NCI-H1930 (cell line): ENCODE measurements at places on chromosomes 4 and X.

DNA sequence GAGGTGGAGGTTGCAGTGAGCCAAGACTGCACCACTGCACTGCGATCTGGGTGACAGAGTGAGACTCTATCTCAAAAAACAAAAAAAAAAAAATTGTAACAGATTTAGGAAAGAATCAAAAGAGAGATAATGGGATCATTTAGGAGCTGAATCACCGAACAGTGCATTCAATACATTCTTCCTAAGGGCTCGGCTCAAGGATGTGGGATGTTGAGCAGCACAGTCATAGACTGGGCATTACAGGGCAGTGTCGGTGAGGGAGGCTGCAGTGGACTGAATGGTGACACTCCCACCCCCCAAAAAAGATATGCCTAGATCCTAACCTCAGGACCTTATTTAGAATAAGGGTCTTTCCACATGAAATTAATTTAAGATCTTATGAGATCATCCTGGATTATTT lies 70.0 kb downstream of the EVC2 start:
- no peak for DNase-seq

GRCh38 chr4:89664521-89664920 lies 172.4 kb downstream of the SNCA start:
- DNase-seq, result no peak

DNA sequence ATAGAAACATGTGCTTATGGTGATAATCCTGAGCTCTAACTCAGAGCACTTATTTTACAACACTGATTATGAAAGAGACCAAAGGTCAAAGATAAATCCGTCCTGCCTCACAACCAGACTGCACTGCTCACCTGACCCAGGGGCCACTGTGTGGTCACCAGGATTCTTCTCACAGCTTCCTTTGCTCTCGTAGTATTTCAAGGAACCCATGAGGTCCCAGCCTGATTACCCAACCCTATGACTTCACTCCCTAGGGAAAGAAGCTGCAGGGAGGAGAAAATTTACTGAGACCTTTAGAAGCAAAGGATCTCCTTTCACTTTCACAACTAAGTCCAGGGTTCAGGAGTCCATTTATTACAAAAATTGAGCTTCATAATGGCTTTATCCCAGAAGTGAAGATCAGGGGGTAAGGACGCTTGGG lies 9.6 kb downstream of the SLC25A5 start:
- DNase-seq, result no peak

DNA sequence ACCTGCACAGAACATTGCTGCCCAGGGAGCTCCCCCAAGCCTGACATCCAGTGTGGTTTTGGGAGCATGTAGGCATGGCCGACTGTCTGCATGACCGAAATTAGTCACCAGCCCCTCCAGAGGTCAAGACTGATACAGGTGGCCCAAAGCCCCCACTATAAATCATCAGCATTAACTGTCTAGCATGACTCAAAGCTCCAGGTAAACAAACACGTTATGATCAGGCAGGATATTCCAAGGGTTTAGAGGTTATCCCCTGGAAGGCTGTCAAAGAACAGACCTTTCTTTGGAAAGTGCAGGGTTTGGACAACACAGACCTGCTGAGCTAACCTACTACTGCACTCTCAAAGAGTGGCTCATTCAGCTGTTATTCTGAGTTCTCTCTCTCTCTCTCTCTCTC lies 2.1 kb upstream of the FAM9A start:
- DNase-seq, result no peak

DNA sequence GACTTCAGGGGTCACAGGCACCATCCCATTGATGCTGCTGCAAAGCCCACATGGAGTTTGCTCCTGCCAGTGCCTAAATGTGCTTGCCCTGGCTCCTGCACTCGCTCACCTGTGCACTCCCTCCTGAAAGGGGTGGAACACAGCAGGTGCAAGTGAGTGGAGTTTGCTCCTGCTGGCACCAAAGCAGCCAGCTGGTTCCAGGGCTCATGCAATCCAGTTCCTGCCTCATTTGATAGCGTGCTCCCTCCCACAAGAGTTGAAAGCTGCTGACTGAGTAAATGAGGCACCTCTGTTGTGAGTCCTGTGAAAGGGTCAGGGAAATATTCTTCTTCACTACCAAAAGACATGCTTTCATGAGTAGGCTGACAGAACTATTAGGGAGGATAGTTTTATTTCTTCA lies 30.5 kb downstream of the CXCL8 start:
- no peak for DNase-seq

- no peak for DNase-seq
Measured at GRCh38 chrX:13085526-13085925, 41.1 kb upstream of the FAM9C start.

GRCh38 chr4:15809058-15809457 lies 30.9 kb downstream of the CD38 start:
- DNase-seq, result no peak

GRCh38 chr4:113355550-113356371 lies 306.3 kb downstream of the ANK2 start:
- DNase-seq, result no peak

GRCh38 chrX:135431886-135432285 lies 10.1 kb downstream of the SMIM10L2A start:
- no peak for DNase-seq

GRCh38 chrX:26586570-26586969 lies 370.6 kb downstream of the MAGEB5 start:
- DNase-seq, result no peak

DNA sequence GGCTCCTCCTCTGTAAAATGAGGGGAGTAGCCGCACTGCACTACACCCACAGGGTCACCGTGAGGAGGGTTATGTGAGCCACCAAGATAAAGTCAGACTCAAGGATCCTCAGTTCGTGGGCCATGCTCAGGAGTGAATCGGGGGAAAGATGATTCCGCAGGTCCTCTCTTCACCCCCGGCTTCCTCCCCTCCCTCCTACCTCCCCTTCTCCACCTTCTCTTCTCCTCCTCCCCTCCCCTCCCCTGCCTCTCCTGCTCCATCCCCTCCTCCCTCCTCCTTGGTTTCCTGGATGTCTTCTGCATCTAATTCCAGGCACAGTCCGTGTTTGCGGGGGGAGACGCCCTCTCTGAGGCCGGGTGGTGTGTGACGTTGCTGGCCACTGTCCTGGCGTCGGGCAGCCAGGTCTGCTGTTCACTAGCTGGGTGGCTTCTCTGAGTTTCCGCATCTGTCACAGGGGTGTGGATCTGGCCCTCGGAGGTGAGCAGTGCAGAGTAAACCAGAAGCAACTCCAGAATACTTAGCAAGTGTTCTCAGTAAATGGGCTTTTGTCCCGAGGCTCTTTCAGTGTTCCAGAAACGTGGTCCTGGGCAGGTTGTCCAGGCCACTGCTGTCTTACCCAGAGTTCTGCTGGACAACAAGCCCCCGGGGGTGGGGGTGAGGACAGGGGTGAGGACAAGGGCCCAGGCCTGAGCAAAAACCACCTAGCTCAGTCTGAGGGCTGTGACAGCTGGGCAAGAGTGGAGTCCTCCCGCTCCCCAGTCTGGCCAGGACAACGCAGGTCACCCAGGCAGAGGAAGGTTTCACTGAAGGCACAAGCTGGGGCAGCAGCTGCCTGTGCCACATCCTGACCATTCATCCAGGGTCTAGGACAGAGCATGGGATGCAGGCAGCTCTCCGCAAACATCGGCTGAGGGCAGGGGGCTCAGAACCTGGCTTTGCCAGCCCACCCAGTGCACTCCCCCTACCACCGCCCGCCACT lies 92.4 kb downstream of the PPP2R2C start:
- DNase-seq, result no peak

- DNase-seq, result no peak
Measured at GRCh38 chr4:15836362-15836761, 58.2 kb downstream of the CD38 start.

DNA sequence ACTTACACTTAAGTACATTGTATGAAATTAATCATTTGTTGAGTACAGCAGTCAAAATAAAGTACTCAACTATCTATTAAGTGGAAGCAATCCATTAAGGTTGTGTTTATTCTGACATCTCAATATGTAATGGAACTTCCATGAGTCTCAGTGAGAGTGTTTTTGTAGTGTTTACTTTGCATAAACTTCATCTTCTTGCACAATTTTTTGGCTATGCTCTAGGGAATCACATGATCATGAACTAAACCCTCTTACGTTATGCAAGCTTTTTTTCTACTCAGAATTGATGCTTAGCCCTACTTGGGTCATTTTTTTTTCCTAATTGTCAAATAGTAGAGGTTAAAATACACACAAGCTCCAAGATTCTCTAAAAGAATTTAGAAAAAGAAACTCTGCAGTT lies 21.1 kb upstream of the PIGA start:
- no peak for DNase-seq

DNA sequence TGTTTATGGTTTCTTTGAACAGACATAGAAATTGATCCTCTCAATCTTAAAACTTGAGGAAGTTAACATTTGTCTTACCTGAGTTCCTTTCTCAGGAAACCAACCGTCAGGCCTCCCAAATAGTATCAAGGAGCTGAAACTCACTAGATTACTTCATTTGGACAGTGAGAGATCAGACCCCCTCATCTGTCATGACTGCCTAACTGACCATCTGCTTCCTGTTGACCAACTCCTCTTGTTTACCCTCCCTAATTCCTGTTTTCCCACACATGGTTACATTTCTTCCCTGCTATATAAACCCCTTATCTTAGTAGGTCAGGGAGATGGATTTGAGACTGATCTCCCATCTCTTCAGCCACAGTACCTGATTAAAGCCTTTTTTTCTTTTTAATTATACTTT lies 46.2 kb upstream of the NMU start:
- no peak for DNase-seq

DNA sequence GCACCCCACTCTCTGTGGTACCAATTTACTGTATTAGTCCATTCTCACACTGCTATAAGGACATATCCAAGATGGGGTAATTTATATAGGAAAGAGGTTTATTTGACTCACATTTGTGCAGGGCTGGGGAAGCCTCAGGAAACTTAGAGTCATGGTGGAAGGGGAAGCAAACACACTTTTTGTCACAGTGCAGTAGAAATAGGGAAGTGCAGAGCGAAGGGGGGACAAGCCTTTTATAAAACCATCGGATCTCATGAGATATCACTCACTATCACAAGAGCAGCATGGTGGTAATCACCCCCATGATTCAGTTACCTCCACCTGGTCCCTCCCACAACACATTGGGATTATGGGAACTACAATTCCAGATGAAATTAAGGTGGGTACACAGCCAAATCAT lies 766.9 kb upstream of the PCDH10 start:
- DNase-seq, result no peak

GRCh38 chr4:33467291-33467690 lies 2747.1 kb downstream of the PCDH7 start:
- no peak for DNase-seq

GRCh38 chrX:29257521-29257920 lies 670.3 kb downstream of the IL1RAPL1 start:
- no peak for DNase-seq

DNA sequence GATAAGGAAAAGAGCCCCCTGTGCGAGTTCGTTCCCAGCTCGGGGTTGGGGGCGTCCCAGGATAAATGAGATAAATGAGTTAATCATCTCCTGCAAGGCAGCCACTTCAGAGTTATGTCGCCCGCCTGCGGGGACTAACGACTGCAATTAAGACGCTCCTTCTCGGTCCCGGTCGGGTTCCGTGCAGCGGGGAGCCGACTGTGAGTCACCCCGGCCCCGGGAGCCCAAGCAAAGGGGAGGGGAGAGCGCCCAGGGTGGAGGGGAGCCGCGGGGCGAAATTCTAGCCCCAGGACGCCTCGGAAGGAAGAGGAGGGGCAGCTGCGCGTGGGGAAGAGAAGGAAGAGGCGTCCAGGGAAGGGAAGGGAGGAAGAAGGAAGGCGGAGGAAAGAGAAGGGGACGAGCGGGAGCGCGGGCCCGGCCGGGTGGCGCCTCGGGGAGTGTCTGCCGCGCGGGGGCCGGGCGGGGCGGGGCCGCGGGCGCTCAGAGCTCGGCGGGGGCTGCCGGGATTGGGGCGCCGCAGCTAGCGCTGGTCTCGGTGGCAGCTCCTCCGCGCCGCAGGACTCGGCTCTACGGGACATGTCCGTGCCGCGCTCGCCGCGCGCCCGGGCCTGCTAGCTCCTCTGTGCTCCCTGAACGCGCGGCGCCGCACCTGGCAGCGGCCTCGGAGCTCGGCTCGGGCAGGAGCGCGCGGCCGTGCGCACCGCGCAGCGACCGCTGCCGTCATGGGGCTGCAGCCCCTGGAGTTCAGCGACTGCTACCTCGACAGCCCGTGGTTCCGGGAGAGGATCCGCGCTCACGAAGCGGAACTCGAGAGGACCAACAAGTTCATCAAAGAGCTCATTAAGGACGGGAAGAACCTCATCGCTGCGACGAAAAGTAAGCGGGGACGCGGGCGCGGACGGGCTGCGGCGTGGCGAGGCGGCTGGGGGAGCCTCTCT lies at the start of gene ARHGAP10:
Gene ARHGAP10, plus strand, starts transcription at position 509 of the 938 bp plus-strand sequence. Its CDS starts 214 bp downstream, at position 723.
- peak; percentile 47 for DNase-seq

- no peak for DNase-seq
Measured at GRCh38 chrX:48156014-48156413, 25.6 kb downstream of the SPACA5B start.

- no peak for DNase-seq
Measured at GRCh38 chr4:174540175-174540574, 17.9 kb upstream of the HPGD start.

DNA sequence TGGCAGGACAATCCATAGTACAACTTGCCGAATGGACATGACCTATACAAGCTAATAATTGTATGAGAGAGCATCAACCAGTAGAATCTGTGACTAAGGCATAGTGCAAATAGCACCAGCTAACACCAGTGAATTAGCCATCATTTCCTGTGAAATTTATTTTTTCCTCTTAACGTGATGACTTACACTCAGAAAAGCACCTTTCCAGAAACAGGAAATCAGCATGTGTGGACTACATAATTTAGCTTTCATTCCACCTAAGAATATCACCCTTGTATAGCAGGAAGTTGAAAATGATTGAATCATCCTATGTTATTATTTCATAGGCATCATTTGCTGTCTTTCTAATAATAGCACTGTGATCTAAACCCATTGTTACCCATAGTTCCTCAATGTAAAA lies 1393.4 kb upstream of the PCDH7 start:
- no peak for DNase-seq

GRCh38 chr4:25773358-25773757 lies 89.4 kb downstream of the SEL1L3 start:
- no peak for DNase-seq

GRCh38 chr4:168757500-168757899 lies 252.6 kb downstream of the CBR4 start:
- DNase-seq, result no peak

DNA sequence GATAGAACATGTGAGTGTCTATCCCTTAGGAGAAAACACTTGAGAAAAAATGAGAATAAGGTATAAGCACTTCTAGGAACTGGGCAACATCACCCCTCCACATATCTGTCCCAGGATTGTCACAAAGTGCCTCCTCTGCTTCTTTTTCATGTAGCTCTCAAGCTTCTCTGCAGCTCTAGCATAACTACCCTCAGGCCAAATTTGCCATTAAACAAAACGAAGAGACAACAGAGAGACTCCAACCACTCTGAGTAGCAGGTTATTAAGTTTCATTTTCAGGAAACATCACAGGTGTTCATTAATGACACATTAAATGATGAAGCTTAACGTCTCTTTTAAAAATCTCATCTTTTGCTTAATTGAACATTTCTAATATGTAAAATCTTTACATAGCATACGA lies 580.0 kb downstream of the GALNTL6 start:
- DNase-seq, result no peak
